NCI-H187 treated with DMSO at 0.1 percent for 48 hours (cell line): ENCODE measurements at places on chromosomes 4 and X.

DNA sequence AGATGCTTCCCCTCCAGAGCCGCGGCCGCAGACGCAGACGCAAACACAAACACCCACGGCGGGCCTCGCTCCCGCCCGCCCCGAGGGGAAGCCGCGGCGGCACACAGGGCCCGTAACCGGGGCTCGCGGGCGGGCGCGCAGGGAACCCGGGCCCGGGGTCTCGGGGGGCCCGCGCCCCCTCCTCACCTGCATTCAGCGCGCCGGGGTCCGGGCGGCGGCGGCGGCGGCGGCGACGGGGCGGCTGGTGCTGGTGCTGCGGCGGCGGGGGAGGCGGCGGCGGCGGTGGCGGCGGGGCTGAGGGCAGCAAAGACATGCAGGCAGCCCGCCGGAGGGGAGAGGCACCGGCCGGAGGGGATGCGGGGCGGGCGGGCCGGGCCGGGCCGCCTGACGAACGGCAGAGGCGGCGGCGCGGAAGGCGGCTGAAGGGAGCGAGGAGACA is 255 bp upstream of the CNOT6L start:
- DNase-seq: no peak

DNA sequence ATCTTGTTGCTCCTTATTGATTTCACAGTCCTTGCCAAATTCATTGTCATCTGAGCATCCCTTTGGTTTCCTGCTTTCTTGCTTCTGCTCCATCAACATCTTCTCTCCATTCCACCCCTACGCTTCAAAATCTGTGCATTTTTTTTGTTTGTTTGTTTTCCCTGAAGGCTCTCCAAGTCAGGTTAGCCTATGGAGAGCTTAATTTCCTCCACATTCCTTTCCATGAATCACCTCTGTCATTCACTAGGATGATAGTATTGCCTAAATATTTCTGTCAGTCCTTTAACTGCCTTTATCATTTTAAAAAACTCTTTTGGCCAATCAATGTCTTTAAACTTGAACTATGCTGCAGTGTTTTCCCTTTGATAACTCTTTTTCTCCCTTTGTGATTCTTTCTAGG is 67.7 kb downstream of the PPARGC1A start:
- DNase-seq: no peak

DNA sequence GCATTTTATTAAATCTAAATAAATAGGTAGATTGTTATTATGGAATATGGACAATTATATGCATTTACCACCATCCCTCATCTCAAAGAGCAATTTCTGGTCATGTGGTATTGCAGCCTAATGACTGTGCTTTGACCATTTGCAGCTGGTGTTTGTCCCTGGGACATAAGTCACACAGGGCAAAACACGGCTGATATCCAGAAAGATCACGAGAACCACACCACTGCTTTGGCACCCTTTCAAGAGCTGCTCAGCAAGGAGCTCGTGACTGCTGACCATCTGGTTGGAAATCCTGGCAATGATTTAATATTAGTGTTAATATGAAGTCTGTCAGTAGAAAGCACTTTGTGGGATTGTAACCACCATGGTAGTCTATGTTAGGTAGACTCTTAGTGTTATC is 545.0 kb downstream of the GBA3 start:
- no peak for DNase-seq

GRCh38 chr4:92170340-92170739 is 133.4 kb upstream of the GRID2 start:
- no peak for DNase-seq

DNA sequence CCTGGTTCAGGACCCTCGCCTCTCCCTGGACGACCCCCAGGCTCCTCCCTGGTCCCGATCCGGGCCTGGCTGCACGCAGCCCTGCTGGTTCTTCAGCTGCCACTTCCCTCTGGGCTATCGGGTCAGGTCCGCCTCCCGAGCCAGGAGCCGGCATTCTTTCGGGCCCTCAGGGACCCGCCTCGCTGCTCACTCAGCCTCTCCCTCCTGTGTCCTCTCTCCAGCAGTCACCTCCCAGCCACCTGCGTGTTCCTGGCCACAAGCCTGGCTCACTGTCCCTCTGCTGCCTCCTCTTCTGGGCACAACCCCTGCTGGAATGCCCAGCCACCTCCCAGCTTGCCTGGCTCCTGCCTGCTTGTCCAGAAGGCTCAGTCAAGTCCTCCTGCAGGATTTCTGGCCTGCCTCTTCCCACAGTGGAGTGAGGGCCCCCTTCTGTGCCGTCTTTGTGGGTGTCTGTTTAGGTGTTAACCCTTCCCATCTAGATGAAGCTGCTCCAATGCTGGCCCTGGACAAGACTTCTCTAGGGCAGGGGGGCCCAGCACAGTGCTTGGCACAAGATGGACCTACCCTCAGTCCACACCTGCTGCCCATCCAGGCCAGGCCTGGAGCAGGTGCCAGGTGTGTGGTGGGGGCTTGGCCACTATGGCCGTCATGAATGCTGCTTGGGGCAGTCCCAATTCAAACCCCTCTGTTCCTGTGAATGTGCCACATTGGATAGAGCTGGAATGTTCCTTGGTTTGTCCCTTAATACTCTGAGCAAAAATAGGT is 2.2 kb downstream of the WFS1 start:
- no peak for DNase-seq

GRCh38 chr4:113383111-113383785 is 333.8 kb downstream of the ANK2 start:
- DNase-seq: no peak

DNA sequence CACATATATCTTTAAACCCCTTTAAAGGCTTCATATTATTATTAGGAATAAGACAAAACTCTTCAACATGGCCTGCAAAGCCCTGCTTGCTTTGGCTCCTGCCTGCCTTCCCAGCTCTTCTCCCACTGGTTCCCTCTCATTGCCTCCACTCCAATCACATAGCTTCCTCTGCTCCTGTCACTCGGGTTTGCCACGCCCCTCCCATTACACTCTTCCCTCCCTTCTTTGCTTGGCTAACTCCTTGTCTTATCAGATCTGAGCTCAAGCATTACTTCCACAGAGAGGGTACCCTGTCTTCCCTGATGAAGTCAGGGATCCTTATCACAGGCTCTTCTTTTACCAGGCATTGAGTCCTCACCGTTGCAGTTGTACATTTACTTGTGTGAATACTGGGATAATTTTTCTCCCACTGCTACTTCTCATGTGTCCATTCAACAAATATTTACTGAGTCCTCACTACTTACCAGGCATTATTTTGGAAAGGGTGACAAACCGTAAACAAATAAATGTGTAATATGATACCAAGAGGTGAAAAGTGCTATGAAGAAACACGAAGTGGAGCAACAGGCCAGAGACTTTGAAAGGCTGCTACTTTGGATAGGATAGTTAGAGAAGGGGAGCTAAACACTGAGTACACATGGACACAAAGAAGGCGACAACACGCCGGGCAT is 3.2 kb upstream of the VGLL1 start:
- DNase-seq: no peak

DNA sequence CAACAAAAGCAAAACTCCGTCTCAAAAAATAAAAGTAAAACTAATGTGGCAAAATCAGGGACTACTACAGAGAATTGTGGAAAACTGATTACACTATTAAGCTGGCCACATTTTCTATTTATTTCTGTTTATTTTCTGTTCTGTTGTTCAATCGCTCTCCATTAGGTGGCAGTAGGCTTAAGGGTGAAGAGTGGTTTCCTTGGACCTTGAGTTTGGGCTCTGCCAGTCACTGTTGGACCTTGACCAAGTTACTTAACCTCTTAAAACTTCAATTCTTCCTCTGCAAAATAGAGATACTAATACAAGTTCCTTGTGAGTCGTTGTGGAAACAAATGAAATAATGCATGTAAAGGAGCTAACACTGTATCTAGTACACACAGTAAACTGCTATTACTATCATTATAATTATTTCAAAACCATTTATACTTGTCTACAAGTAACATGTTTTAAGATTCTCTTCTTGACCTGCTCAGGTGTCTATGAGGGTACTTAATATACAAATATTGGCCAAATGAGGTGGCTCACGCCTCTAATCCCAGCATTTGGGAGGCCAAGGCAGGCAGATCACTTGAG is 15.2 kb downstream of the HSD17B11 start:
- no peak for DNase-seq

DNA sequence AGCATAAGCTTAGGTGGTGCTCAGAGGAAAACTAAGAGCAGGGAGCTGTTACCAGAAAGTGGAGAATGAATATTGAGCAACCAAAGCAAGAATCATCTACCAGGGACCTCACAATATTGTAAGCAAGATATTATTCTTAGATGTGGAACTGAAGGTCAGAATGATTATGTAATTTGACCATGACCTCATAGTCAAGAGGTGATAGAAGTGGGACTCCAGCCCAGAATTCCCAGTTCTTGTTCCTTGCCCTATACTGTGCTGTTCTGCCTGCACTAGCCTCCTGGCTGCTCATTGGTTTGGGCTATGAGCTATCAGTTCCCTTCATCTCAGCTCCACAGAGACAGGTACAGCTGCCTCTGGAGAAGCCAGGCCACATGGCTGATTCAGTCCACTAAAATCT is 229.4 kb downstream of the LDB2 start:
- DNase-seq: no peak

DNA sequence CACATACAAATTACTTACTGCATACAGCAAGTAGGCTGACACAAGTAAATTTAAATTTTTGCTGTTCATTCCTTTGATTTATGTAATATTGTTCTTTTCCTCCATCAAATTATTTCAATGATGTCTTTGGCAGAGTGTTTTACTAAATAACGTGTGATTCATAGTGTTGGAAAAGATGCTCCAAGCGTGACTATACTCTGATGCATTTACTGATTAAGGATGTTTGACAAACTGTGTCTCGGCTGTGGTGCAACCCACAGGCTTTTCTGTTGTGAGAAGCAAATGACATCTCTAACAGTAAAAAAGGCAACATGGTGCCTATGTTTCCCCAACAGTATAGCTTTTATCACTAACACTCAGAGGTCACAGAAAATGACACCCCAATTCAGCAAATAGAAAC is 540.9 kb downstream of the PPP4R3C start:
- DNase-seq: no peak

- DNase-seq: no peak
Observed at GRCh38 chr4:109942292-109942926, 29.7 kb downstream of the EGF start.

DNA sequence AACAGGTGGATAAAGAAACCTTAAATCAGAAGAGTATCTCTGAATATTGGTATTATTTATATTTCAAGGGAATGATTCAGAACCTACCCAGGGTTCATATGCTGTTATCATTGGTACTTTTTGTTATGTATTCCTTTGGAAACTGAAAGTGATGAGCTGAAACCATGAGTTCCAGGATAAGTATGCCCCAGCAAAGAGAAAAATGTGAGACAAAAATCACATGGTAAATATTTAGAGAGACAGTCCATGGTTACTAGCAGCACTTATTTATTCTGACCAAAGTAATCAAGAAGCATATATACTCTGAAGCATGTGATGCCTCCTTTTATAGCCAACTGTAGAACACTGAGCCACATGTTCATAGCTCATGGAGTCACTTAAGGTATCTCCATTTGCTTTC is 277.7 kb downstream of the ARAP2 start:
- DNase-seq: no peak

DNA sequence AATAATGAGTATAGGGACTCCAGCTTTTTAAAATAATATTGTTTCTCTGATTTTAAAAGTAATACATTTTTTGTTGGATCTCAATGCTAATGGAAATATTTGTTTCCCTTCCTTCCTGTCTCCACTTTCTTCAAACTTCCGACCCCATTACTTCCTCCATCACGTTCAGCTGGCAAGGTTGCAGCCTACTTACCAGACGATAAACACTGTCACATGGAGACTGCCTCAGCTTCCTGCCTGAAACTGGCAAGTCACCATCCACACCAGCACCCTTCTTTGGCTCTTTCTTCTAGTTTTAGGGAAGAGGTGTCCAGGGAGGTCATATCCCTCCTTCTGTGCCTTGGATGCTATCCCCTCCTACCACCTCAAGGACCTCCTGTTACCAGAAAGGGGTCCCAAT is 3.4 kb upstream of the INTU start:
- no peak for DNase-seq

DNA sequence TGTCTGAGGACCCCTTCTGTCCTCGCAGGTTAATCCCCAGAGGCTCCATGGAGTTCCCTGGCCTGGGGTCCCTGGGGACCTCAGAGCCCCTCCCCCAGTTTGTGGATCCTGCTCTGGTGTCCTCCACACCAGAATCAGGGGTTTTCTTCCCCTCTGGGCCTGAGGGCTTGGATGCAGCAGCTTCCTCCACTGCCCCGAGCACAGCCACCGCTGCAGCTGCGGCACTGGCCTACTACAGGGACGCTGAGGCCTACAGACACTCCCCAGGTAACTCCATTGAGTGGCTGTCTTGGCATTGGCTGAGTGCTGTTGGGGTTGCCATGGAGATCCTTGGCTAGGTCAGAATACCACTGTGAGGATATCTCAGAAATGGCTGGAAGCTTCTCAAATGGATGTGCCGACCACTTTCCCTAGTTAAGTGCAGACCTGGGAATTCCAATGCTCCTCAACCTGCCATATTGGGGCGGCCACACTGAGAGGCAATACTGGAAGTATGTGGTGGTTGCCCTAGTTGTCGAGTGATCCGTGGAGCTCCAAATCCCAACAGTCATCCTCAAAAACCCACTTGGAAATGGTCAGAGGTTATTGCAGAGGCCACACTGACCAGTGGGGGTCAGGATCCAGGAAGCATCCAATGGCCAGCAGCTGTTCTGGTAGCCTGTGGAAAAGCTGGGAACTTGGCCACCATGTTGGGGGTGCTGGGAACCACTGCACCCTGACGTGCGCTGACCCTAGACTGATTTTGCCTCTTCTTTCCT is 4.9 kb downstream of the GATA1 start:
- no peak for DNase-seq

DNA sequence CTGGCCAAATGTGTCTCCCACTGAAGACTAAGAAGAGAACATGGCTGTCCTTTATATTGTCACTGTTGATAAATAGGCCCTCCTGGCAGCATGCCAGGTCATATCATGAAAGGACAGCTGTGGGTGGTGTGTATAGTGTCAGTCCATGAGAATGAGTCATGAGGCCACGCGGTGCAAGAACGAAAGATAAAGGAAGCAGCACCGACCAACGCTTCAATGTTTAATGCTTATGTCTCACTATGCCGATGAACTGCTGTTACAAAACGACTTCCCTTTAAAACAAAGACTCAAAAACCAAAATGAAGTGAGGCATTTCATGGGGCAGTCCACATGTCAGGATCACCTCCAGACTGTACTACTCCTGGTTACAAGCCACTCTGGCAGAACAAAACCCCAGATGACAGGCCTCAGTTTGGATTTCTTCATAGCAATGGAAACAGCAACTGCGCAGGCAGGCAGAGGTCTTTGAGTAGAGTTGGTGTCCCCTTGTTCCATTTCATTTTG is 5.2 kb upstream of the TCEANC start:
- no peak for DNase-seq

DNA sequence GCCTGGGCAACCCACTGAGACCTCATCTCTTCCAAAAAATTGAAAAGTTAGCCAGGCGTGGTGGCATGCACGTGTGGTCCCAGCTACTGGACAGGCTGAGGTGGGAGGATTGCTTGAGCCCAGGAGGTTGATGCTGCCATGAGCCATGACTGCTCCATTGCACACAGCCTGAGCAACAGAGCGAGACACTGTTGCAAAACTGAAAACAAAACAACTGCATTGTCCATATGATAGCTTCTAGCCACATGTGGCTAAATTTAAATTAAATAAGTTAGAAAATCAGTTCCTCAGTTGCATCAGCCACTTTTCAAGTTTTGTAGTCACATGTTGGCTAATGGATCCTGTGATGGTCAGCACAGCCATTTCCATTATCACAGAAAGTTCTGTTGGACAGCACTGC is 67.9 kb downstream of the GAB1 start:
- no peak for DNase-seq

- no peak for DNase-seq
Observed at GRCh38 chr4:71683309-71683708, 100.6 kb downstream of the GC start.

- no peak for DNase-seq
Observed at GRCh38 chrX:96538104-96538725, 146.4 kb upstream of the DIAPH2 start.
